ENCODE measurements at places on chromosomes 3 and 15. TPM values are rescaled to one million over a fixed set of nuclear protein-coding genes. Genes with fewer than 3 reads are reported as not detected.

PPP1R14D gene
- not detected for polyA plus RNA-seq

ETFA gene
- polyA plus RNA-seq, result 72.1 TPM

CSTA gene
- polyA plus RNA-seq, result 2.8 TPM

PARP15 gene
- polyA plus RNA-seq, result 1.5 TPM

CD86 gene
- 3.4 TPM for polyA plus RNA-seq

HCLS1 gene
- polyA plus RNA-seq, result 15.6 TPM

MGLL gene
- 26.0 TPM for polyA plus RNA-seq

SCN11A gene
- polyA plus RNA-seq, result 1.8 TPM

SIDT1 gene
- 5.0 TPM for polyA plus RNA-seq

CFAP20DC gene
- polyA plus RNA-seq, result 62.8 TPM

GXYLT2 gene
- polyA plus RNA-seq, result 9.7 TPM

PLS1 gene
- polyA plus RNA-seq, result 10.8 TPM

CPNE9 gene
- polyA plus RNA-seq, result 1.3 TPM

All from testis (tissue), 5 donors.